ENCODE measurements at places on chromosomes 7 and 10.

DNA sequence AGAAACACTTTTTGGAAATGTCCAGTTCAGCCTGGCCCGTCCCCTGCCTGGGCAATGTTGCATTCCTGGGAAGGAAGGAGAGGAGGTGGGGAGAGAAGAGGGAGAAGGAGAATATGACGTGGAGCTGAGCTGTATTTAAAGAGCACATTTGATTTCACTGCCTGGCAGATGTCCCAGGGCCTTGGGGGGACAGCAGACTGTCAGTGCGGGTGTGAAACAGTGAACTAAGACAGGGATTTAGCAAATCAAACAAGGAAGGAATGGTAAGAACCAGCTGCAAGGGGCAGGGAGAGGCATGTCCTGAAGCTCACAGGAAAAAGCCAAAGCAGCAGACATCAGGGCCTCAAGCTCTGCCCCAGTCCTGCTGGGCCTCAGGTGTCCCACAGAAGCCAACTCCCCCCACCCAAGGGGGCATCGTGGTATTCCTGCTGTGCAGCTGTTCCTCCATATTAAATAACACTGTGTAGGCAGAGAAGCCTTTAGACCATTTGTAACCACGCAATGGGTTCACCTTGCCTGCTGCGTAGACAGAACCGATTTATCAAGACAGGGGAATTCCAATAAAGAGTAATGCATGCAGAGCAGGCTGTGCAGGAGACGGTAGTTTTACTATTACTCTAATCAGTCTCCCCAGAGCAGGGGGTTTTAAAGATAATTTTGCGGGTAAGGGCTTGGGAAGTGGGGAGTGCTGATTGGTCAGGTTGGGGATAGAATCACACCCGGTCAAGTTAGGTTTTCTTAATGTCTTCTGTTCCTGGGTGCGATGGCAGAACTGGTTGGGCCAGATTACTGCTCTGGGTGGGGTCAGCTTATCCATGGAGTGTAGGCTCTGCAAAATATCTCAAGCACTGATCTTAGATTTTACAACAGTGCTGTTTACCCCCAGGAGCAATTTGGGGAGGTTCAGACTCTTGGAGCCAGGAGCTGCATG, 18.3 kb downstream of the LEP start:
- DNase-seq = no peak

DNA sequence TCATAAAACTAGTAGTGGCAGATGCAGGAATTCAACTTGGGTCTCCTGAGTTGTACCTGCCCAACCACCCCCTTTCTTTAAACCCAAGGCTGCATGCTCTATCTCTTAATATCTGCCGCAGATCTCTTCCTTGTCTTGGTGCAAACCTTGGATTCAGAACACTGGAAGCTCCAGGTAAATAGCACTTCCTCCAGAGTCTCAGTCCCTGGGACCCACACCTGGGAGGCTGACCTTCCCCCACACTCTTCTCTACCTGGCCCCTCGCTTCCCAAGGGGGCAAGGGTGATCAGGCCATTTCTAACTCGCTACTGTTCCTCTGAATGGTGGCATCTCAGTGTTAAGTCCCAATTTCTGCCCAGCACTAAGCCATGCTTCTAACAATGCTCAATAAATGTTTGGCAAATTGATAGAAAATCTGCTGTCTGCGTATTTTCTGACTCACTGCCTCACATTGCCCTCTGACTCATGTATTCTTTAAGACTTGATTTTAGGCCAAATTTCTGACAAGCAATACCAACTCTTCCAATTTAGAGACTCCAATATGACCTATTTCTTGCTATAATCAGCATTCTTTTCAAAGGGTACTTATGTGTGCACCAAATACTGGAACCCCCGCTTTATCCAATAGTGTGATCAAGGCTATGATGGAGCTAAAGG, 68.0 kb upstream of the PPP1R3C start:
- DNase-seq = no peak

DNA sequence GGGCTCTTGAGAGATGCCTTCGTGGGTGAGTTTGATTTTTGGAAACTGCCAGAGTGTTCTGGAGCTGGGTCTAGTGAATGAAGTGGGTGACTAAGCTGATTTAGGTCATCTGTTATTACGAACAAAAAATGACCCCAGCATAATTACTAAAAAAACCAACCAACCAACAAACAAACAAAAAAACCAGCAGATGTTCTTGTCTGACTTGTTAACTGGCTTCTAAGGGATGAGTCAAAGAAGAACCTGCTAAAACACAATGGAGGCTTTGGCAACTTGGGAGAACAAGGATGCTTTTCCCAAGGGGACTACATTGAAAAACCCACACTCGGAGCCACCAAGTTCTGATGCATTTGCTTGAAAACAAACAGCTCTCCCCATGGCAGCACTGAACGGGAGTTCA, 11.5 kb downstream of the TACR2 start:
- no peak for DNase-seq

DNA sequence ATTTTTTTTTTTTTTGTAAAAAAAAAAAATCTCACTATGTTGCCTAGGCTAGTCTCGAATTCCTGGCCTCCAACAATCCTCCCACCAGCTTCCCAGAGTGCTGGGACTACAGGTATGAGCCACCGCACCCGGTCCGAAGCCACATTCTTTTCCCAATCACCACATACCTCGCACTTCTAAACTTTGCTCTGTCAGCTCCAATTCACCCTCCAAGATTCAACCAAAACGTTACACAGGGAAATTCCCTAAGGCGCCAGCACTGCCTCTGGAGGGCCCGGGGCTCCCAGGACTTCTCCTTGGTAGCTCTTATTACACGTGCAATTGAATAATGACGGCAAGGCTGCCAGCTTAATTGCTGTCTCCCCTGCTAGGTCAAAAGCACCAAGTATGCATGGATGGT, 10.3 kb upstream of the DNAAF5 start:
- DNase-seq = no peak

DNA sequence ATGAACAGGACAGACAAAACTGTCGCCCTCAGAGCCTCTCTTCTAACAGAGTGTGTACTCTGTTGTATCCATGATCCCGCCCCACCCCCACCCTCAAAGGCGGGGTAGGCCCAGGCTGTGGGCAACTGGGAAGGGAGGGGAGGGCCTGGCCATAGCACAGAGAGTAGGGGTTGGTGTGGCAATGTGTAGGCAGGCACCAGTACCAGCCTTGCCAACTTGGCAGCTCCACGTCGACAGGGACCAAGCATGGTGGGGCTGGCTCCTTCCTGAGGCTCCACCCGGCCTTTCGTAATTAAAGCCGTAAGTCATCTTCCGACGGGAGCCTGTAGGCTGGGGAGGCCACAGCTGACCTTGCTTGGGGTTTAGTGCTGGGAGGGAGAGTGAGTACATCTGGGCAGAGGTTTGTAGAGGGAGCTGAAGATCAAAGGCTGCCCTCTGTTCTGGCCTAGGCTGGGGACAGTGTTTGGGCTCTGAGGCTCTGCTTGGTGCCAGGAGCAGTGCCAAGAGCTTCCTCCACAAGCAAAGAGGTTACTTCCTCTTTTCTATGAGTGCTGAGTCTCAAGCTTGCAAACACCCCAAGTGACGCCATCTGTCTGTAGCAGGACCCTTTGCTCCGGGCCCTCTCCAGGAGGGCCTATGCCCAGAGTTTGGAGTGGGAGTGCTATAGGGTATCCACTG, 121.6 kb downstream of the C10orf105 start:
- no peak for DNase-seq

DNA sequence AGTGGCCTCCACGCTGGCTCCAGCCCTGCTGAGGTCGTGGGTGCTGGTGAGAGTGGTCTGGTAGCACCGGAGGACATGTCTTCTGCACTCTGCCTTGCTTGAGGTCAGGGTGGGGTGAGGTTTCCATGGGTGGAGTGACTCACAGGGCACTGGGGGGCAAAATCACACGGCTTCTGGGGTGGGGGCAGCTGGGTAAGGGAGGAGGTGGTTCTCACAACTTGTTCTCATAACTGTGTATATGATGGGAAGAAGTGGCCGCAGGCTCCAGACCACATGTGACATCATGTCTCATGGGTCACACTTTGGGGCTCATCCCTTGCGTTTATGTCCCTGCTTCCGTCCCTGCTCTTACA, 884 bp upstream of the PRF1 start:
- no peak for DNase-seq

GRCh38 chr10:60282771-60283353, 106.8 kb downstream of the ANK3 start:
- no peak for DNase-seq

DNA sequence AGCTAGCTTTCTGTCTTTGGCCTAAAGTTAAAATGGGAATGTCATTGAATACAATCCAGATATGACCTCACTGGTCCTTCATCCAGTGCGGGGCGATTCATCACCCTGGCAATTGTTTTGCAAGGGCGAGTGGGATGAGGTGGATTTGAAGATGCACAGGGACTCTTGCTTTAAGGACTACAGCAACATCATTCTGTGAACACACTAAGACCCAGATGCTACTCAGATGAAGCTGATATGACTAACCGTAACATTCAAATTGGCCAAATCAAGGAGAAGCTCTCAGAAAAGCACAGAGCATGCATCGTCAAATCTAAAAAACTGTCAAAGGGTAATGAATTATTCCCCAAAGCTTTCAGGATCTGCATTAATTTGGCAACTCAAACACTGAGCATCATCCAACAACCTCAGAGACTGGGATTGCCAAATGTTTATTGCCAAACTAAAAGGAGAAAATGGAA, 12.8 kb downstream of the CPA1 start:
- DNase-seq = no peak

GRCh38 chr7:25569765-25570164, 341.5 kb upstream of the NPVF start:
- DNase-seq = no peak

DNA sequence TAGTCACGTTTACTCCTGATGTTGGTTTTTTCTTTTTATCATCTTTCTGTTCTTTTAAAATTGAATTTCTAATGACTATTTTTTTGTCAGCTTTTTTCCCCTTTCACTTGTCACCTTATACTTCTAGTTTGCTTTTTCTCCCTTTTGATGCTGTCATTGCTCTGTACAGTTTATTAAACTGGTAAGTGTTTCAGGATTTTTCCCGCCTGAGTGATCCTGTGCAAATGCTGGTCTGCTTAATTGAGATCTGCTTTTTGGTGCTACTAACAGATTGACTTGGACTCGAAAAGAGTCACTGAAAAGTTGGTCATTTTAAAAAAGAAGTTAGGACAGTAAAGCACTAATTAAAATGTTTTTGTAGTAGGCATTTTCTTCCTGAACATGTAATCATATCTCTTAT, 95.2 kb downstream of the PHTF2 start:
- DNase-seq = no peak

DNA sequence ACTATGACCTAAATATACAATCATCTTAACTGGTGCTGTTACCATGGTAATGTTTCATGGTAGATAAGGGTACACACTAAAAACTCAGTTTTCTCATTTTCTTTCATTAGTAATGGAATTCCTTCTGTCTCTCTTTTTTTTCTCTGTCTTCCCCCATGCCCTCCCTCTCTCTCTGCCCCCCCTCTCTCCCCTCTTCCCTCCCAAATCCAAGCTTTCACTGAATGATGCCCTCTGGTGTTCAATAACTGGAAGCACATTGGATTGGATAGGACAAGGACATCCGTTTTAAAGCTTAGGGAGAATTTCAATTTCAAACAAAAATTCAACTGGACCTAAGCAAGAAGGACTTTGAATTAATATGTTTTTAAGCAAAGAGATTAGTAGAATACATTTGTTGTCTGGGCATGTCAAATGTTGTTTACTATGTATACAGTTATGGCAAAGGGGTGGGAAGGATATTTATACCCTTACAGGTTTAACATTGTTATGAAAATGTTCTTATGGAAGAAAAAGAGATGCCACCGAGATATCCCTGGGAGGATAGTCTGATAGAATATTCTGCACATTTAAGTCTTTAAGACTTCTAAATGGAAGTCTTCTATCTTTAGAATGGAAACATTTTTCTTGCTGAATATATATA, 6.1 kb downstream of the CHRM2 start:
- DNase-seq = no peak

DNA sequence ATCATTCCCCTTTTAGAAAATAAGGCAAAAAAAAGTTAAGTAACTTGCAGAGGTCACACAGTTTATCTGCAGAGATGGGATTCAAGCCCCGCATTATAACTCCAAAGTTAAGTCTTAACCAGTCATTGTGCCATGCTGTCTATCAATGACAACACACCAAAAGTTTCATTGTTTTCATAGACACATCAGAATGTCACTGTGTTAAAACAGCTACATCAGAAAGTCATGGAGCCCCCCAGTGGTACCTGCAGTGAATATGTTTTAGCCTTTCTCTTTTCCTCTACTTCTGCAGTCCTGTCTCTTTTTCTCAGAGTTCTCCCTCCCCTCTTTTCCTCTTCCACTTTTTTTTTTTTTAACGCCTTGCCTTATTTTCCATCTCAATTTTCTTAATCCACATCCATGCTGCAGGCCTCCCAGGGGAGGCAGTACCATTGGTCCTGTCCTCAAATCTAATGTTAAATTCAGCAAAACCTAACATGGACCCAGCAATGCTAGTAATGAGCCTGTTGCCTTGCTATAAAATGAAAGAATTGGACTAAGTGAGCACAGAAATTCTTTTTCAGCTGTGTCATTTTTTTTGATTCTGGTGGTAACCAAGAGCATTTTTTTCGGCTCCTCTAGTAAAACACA, 3.8 kb upstream of the NRCAM start:
- no peak for DNase-seq

DNA sequence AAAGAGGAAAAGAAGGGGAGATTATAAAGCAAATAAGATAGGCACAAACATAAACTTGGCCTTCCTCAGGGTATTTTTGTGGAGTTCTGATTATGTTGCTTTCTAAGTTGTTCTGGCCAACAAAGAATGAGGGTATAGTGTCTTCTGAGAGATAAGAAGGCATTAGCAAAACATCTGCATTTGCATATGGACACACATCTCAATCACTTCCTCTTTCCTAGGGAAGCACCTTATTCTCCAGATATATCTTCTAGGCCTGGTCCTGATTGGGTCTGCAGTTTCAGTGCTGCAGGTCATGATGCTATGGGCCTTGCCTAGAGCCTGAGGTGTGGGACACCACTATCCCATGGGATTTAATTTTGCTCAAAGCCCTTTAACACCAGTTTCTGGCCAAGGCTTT, 308.8 kb upstream of the PHYHIPL start:
- DNase-seq = no peak

DNA sequence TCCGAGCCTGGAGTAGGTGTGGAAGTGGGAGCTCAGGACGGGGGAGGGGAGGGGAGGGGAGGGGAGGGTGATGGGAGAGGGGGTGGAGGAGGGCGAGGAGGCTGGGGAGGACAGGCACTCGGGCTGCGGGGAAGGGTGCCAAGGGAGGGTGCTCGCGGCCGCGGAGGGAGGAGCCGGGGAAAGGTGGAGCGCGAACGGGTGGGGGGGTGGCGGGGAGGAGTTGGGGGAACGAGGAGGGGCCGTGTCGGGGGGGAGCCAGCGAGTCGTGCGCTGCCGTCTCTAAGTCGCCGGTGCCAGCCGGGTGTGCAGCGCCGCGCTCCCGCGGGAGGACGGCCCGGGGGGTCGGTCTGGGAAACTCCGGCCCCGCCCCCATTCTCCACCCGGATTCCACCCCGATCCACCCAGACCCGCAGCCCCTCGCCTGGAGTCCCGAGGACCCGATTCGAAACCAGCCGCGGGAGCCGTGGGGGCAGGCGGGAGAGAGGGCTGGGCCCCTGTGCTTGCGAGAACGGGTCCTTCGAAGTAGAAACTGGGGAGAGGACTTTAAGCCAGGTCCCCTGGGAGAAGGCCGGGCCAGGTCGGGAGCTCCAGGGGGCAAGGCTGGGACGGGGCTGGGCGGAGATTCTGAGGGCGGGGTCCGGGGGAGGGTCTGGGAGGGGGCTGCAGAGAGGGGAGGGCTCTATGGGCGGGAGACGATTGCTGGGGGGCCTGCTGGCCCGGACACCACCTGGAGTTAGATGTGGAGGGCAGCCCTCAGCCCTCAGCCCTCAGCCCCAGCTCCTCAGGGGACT, at the start of gene ZNF467:
ZNF467 (minus strand) TSS at position 143 of the 791 bp plus-strand sequence. CDS start 2,556 bp downstream, outside the sequence.
- DNase-seq = peak; percentile 65

- DNase-seq = no peak
These were observed 156.8 kb upstream of the FRMD4A start for GRCh38 chr10:14487488-14487883.

GRCh38 chr7:28037220-28038010, 143.2 kb downstream of the JAZF1 start:
- DNase-seq = no peak

All from activated naive CD4-positive, alpha-beta T cell (primary cell).